ENCODE measurements at places on chromosomes 11 and 22.

DNA sequence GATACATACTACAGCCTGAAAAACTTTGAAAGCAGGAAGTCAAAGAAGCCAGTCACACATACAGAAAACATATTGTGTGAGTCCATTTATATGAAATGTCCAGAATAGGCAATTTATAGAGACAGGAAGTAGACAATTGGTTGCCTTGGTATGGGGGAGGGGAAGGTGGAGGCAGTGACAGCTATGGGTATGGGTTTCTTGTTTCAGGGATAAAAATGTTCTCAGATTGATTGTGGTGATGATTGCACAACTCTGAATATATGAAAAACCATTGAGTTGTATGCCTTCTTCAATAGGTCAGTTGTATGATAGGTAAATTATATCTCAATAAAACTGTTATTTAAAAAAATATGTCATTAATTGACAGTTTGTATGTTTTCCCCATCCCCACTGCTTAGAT is 137.6 kb downstream of the SNX19 start:
- no peak for DNase-seq

DNA sequence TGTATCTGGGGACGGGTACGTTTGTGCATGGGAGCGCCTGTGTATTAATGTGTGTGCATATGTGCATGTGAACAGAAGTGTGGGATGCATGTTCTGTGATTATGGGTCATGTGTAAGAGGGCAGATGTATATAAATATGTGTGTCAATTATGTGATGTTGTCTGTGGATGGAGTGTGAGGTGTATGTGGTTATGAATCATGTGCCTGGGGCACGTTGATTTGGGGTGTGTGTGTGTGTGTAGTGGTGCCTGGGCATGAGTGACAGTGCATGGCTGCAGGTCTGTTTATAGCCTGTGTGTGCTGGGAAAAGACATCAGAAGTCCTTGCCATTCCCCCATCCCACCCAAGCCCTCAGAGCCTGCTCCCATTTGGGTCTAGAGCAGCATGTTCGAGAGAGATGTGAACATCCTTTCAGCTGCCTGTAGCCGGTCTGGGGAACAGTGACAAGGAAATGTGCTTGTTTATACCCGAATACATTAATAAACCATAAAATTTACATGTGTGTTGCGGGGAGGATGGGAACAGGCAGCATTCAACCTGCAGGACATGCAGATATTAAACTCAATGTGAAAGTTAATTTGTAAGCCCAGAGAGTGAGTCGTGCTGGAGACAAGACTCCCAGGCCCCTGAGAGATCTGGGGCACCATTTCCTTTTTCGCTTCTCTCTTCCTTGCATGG is 129.0 kb downstream of the NECTIN1 start:
- DNase-seq = no peak

DNA sequence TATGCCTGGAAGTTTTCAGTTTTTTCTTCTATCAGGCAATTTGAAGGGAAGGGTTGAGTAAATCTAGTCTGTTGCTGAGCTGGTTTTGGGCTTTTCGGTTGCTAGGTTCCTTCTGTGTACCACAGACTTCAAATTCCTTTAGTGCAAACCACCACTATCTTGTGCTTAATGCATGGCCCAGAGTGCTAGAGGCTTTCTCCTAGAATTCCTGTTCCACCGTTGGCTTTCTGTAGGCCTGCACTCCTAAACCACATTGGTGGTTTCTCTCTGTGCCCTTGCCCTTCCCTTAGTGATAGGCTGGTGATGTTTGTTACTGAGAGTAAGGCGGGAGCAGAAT is 47.1 kb upstream of the CTSC start:
- no peak for DNase-seq

GRCh38 chr11:105448703-105449079 is 161.2 kb upstream of the GRIA4 start:
- no peak for DNase-seq

DNA sequence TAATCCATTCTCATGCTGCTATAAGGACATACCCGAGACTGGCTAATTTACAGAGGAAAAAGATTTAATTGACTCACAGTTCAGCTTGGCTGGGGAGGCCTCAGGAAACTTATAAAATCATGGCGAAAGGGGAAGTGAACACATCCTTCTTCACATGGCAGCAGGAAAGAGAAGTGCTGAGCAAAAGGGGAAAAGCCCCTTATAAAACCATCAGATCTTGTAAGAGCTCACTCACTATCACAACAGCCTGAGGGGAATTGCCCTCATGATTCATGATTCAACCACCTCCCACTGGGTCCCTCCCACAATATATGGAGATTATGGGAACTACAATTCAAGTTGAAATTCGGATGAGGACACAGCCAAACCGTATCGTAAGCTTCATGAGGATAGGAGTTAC is 3.8 kb upstream of the CYB5R2 start:
- DNase-seq = no peak

DNA sequence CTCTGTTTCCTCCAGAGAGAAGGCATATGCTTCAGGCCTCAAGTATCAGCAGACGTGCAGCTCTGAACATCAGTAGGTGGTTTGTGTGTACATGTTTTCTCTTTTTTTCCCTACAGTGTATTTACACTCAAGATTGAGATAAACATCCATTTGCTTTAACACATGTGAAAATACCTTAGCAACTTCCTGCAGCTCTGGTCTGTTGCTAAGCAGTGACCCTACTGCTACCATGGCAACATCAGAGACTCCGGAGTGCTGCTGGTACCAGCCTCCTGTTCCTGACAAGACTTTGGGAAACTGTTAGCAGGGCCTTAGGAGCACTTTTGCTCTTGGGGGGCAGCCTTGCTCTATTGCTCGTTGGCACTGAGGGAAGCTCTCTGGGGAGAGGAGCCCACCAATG is 221.2 kb upstream of the PLET1 start:
- DNase-seq = no peak

- DNase-seq = no peak
Measured at GRCh38 chr22:26406118-26406517, 22.9 kb upstream of the ASPHD2 start.

DNA sequence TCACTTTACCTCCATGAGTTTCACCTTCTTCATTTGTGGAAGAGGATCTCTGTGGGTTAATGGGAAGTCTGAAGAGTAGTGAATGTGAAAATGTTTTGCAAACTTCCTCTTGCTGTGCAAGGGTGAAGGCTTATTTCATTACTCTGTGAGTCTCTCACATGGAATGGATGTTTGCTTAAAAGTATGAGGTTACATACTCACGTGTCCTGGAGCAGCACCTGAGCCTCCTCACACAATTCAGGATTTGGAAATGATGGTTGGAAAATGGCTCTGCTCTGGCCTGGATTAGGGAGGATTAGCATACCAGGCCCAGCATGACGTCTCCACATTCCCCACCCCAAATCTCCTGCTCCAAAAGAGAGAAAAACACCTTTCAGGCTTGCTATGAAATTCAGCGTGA is 4.8 kb downstream of the GRAMD1B start:
- DNase-seq = no peak

Data from caudate nucleus (tissue), 63 donors.